NT2/D1 (cell line): ENCODE measurements at places on chromosomes 2 and 18.

- no peak for DNase-seq
Measured at GRCh38 chr2:239506101-239506857, 105.5 kb upstream of the HDAC4 start.

DNA sequence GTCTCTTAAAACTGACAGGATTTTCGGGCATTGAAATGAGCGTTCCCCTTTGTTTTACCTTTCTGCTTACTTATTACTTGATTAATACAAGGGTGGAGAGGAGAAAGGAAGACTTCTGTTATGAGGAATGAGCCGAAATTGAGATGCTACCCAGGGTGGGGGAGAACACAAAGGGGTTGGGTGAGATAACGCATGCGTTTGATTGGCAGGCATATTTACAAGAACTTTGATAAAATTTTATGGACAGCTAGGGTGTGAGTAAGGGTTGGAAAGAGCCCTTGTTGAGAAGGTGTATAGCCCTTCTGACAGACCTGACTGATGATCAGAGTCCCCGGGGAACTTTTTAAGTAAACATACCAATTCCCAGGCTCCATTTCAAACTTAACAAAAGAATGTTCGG, 1.8 kb downstream of the RNF138 start:
- no peak for DNase-seq

DNA sequence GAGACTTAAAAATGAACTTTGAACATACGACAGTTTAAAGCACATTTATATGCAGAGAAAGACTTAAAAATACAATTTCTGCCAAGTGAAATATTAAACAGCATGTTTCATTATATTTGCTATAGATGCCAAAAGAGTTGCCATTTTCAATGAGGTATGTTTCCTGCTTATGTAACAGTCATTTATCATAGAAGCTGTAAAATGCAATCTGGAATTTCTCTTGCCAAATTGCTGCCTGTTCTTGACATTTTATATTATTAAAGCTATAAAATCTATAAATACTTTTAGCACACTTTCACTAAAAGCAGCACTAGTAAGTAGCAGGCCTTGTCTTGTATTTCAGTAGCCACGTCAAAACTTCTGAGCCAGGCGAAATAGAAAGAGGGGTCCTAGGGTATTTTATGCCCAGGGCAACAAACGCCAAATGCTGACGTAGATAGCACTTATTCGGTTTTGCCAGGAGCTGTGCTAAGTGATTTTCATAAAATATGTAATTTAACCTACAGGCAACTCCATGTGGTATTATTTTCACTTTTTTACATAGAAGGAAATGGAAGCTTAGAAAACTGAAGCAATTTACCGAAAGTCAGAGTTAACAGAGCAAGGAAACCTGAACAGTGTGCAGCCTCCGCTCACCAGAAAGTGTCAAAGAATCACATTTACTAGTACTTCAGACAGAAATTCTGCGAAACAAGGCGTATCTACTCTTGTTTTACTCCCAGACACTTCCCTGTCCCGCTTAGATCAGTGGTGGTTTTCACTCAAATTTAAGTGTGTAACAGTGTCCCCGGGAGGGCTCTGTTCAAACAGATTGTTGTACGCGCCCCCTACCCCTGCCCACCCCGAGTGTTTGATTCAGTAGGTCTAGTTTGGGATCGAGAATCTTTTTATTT, 1.2 kb upstream of the CYP20A1 start:
- no peak for DNase-seq

DNA sequence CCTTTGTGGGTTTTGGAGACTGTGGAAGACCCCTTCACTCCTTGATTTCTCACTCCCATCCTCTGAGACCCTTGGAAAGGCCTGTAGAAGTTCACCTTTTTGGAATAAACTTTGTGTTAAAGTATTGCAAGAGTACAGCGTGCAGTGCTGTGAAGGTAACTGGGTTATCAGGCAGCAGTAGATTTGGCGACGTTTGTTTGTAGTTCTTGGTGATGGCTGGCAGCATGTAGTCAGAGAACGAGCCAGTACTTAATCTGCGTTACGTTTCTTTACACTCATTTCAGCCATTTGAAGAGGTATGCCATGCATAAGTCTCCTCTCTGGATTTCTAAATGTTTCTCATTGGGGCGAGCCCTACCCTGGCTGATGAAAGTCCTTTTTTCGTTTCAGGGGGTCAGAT, 64.6 kb downstream of the TSHZ1 start:
- no peak for DNase-seq

- no peak for DNase-seq
Measured at GRCh38 chr2:217146956-217147355, 287.1 kb upstream of the TNP1 start.

- no peak for DNase-seq
Measured at GRCh38 chr2:223519471-223519870, 82.7 kb downstream of the SCG2 start.

- DNase-seq: no peak
Measured at GRCh38 chr2:50513724-50514123, 518.2 kb downstream of the NRXN1 start.

- DNase-seq: peak; percentile 39
Measured at GRCh38 chr2:238963161-238963970, 115.5 kb downstream of the TWIST2 start.

DNA sequence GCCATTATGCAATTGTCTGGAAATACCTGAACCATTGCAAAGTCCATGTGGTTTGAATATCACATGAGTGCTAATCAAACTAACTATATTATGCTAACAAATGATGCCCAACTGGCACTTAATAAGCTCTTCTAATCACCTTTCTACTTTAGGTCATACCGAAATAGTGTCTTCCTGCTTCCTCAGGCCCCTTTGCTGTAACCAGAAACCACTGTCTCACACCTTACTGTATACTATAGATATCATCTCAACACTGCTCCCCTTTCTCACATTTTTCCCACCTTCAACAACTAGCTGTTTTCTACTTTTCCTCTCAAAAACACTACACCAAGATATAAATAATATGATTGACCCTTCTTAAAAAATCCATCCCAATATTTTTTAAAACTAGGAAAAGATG, 633.9 kb downstream of the BCL11A start:
- DNase-seq: no peak

- DNase-seq: no peak
Measured at GRCh38 chr2:72982219-72982618, 64.9 kb downstream of the EMX1 start.

- no peak for DNase-seq
Measured at GRCh38 chr2:168686452-168687191, 115.8 kb upstream of the NOSTRIN start.

DNA sequence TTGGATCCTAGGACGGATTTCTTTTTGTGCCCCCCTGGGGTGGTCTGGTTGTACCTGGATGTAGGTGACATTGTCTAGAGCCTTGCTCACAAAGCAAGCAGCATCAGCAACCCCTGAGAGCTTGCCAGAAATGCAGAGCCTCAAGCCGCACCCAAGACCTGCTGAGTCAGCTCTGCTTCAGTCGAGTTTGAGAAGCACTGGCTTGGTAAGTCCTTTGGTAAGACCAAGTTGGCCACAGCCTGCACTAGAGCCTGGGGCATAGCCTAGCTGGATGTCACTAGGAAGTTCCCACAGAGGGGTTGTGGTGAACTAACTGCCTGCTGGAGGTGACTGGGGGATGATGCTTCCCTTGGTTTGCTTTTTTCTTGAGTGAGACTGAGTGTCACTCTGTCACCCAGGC, 6.2 kb downstream of the ABCG5 start:
- DNase-seq: no peak

DNA sequence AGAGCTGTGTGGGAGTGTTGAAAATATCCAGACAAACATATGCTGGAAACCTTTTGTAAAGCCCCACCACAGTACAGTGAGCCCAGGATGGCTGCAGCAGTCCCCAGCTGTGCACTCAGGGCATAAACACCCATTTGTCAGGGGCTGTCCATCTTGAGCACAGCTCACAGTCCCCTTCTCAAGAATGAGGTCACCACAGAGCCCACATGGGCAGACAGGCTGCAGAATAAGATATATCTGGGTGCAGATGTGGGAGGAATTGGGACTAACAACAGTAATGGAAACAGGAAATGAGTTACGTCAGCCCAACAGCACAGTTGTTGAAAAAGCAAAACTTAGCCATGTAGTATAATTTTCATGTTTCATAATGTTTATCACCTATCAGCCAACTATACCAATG, 219.6 kb downstream of the ETAA1 start:
- no peak for DNase-seq

GRCh38 chr2:153221087-153221486, 257.5 kb downstream of the RPRM start:
- DNase-seq: no peak

DNA sequence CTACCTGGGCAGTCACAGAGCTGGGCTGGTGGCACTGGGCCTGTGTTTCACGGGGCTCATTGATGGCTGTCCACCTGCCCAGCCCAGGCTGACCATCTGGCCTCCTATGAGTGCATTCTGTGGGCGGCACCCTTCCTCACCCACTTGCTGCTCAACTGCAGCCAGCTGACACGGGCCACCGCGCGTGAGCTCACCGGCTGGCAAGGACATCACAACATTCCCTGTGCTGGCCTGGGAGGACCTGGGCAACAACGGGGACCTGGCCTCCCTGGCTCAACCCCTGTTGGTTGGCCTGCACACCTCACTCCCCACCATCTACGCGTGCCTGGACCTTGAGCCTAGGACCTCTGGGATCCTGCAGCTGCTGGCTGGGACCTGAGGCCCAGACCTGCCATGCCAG, 98.2 kb upstream of the DTNA start:
- no peak for DNase-seq

GRCh38 chr2:86044045-86044444, 61.6 kb downstream of the POLR1A start:
- DNase-seq: no peak

DNA sequence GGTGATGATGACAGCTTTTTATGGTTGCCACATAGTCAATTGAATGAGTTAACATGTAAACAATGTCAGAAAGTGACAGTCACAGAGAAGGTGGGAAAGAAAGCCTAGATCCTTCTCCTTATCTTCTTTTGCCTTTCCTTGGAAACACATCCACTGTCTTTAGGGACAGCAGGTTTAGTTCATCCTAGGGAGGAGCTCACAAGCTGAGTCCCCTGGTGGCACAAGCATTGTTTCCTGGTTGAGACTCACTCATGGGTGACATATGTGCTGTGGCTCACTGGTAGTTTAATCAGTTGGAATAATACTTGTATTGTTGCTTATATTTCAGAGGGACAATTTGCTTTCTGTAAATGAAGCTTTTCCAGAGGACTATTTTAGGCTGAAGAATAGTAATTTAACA, 598.5 kb downstream of the CNTNAP5 start:
- DNase-seq: no peak

DNA sequence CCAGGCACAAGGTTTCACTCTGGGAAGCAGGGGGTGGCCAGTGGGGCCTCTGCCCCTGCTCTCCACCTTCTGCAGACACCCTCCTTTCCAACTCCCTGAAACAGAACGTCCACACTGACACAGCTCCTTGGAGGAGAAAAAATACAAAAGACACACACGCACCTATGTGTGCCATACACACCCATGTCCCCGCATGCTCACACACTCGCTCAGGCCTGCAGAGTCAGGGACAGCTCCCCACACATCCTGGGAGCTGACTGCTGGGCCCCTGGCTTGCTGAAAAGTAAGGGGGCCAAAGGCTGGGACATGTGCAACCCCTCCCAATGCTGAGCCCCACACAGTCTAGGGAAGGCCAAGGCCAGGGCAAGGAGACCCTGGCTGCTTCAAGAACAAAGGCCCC, 200.5 kb downstream of the TNS1 start:
- DNase-seq: no peak

GRCh38 chr2:231315896-231316295, 79.6 kb upstream of the B3GNT7 start:
- DNase-seq: no peak

DNA sequence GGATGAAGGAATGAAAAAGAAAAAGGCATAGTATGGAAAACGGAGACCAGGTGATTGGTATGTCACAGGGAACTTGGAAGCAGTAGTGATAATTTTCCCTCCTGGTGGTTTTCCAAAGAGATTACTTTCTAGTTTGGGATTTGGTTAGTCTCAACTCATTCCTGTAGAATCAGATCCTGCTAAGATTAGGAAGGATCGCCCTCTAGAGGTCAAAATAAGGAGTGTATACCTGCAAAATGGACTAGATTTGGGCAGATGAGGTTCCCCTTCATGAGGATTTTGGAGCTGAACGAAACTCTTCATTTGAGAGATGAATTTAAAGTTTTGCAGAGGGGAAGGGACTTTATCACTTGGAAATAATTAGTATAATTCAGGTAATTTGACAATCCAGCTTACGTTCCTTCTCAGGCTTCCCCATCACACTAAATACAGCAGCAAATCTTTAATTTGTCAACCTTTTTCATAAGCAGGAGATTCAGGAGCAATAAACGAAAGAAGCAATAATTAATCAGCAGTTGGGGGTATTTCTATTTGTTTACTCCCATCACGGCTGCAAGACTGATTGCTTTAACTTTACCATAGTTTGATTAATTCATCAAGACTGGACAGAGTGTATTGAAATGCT, 65.2 kb downstream of the CCDC195 start:
- peak; percentile 58 for DNase-seq

- no peak for DNase-seq
Measured at GRCh38 chr2:48733067-48733503, 22.4 kb downstream of the LHCGR start.

DNA sequence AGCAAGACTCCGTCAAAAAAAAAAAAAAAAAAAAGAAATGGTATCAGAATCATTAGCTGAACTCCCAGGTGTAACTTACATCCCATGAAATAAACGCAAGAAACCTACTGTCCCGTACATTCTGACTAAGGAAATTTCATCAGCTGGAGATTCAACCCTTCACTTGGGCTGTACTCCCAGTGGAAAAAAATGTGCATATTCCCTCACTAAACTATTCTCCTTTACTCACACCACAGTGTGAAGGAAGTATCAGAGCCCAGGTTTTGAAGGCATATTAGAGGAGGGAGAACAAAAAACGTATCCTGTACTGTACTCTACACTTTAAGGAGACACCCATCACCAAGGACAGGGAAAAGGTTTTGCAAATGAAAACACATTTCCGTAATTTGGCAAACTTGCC, 64.3 kb downstream of the DNER start:
- DNase-seq: no peak

- no peak for DNase-seq
Measured at GRCh38 chr2:11354363-11355154, 10.1 kb upstream of the ROCK2 start.

DNA sequence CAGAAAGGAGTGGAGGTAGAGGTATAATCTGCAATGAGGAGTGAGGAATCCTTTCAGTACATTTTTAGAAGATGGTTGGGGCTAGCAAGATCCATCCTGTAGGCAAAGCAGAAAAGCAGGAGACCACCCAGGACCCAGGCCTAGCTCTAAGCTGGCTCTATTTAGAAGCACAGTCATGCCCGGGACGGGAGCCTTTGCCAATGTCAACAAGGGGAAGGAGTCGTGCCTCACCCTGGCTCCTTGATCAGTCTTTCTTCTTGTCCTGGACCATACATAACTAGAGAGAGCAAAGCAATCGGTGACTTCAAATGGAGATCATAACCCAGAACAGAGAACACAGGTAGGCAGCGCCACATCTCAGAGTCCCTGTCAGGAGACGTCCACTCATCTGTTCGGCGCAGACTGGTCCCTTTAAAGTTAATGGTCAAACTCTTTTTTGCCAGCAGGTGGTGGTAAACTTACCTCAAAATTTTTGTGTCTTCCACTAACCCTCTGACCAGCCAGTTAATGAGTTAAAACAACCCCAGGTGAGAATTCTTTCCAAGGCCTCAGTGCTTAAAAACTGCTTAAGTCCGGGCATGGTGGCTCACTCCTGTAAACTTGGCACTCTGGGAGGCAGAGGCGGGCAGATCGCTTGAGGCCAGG, 8.0 kb downstream of the MC5R start:
- no peak for DNase-seq

GRCh38 chr2:230916218-230916617, 8.8 kb downstream of the GPR55 start:
- no peak for DNase-seq
